ENCODE measurements at places on chromosomes 1 and 21.

GRCh38 chr1:228400692-228401454, 5.8 kb downstream of the TRIM11 start:
- no peak for DNase-seq

DNA sequence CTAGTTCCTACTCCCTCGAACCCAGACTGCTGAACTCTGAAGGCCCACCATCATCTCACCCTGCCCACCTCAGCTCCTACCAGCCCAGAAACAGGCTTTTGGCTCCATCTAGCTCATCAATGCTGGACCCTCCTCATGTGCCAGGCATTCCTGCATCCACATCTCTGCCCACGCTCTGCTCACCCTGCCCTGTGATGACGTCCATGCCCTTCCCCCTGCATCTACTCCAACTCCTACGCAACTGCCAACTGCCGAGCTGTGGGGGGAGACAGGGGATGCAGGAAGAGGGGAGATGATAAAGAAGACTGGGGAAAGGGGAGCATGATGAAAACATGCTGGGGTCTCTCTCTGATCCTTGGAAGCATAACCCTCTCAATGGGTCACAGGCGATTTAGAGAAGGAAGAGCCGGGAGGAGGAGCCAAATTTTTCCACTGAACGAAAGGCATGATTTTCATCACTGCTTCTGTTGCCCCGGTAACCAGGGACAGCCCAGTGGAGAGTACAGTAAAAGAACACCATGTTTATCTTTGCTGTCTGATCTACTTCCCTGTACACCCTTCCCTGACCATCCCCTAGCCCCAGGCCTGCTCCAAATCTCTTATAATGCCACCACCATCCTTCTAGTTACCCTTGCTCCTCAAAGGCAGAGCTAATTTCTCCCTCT, 44.3 kb downstream of the CD34 start:
- no peak for DNase-seq

DNA sequence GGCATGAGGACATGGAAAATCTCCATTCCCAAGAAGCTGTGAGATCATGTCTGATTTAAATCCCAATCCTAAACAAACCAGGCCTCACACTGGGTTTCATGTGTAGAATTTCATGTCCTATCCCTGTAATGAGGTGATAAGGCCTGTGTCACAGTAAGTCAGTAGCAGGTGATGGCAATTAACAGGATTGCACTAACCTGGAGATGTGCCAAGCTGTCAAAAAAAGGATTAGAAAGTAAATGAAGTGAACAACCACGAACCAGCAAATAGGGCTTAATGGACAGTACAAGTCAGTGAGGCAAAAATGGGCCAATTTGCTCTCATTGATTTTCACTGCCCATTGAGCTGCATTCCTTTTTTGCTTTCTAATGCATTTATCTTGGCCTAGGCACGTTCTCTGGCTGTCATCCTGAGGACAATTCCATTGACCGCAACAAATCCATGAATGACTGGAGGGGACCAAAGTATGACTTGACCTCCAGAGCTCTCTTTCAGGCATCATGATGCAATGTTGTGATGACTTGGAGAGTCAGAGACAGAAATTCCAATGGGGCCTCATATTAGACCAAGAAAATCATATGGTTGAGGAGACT, 673.6 kb upstream of the ADGRL2 start:
- DNase-seq, result peak; percentile 70

DNA sequence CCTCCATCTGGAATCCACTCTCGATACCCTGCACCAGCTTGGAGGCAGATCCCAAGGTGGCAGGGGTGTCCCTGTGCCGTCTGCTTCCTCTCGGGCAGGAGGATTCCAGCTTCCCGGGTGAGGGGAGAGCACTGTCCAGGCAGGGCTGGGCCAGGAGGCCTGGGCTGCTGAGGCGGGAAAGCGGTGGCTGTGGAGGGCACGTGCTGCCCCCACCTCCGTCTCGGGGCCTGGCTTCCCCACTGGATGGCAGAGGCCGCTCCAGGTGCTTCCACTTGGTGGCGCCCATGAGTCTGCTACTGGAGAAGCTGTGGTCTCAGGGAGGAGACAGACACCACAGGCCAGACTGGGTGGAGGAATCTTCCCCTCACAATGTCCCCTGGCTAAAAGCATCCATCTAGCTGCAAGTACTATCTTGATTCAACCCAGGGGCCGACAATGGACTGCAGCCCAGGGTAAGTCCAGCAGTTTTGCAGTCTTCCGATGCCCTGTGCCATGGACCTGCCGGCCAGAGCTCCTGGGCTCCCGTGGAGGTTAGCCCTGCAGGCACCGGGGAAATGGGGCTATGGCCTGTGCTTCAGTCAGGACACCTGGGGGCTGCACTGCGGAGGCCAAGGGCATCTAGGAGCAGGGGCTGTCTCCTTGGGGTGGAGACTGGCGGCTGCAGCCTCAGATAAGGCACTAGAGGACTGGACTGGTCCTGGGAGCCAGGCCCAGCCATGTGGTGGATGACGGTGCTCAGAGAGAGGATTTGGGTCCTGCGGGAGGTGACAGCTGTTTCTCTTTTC, 41.3 kb upstream of the EIF4G3 start:
- peak; percentile 38 for DNase-seq

- DNase-seq, result no peak
Measured at GRCh38 chr1:65491472-65491871, 71.0 kb downstream of the LEPR start.

DNA sequence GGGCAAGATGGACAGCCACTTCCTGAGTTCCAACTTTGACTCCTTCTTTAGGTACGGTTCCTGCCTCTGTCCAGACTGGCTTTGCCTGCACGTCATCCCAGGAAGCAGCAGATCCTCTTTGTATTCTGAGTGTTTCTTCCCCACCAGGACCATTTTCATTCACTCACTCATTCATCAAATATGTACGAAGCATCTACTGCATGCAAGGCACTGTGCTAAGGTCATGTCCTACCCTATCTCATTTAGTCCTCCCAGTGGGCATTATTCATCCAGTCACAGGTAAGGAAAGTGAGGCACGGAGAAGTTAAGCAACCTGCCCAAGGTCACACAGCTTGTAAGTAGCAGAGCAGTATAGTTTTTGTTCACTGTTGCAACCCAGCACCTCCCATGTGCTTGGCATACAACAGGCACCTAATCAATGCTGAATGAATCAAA, 13.9 kb downstream of the CRYBG2 start:
- no peak for DNase-seq

GRCh38 chr1:205926213-205926612, 17.0 kb downstream of the SLC26A9 start:
- no peak for DNase-seq

DNA sequence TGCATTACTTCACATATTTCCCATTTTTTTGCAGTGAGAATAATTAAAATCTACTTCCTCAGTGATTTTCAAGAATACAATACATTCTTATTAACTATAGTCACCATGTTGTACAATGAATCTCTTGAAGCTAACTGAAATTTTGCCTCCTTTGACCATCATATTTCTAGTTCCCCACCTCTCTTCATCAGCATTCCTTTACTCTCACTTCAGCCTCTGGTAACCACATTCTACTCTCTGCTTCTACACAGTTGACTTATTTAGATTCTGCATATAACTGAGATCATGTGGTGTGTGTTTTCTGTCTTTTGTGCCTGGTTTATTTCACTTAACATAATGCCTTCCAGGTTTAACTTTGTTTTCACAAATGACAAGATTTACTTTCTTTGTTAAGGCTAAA, 304.4 kb upstream of the LYPLAL1 start:
- DNase-seq, result no peak

DNA sequence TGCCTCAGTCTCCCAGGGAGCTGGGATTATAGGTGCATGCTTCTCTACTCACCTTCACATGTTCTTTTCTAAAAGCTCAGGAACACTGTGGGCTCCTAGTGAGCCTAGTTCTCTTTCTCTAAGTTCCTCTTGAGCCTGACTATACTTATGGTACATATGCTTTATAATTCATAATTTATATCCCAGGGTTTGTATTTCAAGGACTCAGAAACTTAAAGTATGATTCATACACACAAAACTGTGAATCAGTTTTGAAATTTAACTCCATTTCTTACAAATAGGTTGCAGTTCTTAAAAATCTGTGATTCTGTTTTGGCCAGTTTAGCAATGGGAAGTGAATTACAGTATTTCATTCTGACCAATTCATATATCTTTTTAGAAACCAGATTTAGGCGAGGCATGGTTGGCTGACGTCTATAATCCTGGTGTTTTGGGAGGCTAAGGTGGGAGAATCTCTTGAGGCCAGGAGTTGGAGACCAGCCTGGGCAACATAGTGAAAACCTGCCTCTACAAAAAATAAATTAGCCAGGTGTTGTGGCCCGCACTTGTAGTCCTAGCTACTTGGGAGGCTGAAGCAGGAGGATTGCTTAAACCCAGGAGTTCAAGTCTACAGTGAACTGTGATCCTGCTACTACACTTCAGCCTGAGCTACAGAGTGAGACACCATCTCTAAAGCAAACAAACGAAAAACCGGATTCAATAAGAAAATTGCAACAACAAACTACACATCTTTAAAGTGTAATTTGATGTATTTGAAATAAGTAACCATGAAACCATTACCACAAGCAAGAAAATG, 15.6 kb downstream of the RASAL2 start:
- no peak for DNase-seq

DNA sequence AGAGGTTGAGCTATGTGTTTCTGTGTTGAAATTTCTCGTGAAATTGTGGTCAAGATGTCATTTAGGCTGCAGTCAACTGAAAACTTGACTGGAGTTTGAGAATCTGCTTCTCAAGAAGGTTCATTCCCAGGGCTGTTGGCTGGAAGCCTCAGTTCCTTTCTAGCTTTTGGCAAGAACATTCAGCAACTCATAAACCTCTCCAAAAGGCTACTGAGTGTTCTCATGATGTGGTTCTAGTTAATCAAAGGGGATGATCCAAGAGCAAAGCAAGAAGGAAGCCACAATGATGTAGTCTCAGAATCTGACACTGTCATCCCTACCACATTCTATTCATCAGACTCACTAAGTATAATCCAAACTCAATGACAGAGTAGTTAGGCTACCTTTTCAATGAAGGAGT, 66.6 kb downstream of the SPATA6 start:
- DNase-seq, result no peak

GRCh38 chr1:203481196-203481595, 5.6 kb downstream of the PRELP start:
- DNase-seq, result no peak

DNA sequence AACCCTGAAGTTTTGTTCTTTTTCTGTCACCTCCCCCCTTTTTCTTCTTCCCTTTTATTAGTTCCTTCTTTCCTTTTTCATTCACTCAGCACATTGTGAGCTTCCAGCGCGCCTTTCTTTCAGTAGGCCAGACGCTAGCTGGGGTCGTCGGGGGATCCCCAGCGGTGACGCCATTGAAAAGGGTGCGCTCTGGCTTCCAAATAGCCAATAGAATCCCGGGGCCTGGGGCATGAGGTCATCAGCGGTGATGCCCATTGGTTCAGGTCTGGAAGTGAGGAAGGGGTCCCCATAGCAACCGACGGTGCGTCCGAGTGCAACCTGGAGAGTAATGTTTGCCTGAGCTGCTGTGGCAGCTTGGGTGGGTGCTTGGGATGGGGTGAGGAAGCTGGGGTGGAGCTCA, 6.9 kb upstream of the EFNA3 start:
- DNase-seq, result peak; percentile 74

GRCh38 chr1:169731446-169731845, 2.4 kb downstream of the SELE start:
- no peak for DNase-seq

DNA sequence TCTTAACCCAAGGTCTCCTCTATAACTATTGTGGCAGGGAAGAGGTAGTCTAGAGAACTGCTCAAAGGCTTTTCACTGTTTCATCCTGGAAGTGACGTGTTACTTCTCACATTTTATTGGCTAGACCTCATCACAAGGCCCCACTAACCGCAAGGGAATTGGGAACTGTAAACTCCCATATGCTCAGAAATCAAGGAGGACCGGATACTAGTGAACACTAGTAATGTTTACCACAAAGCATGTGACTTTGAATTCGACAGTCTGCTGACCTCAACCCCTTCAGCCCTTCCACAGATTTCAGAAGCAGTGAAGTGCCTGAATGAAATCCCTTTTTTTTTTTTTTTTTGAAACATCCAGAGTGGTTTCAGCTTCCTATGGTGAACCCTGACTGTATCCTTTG, 3.4 kb upstream of the EEIG2 start:
- DNase-seq, result no peak

- no peak for DNase-seq
Measured at GRCh38 chr21:34862951-34863350, 186.2 kb downstream of the RUNX1 start.

GRCh38 chr1:155529109-155529508, 33.5 kb downstream of the ASH1L start:
- DNase-seq, result no peak

- no peak for DNase-seq
Measured at GRCh38 chr1:230863449-230863848, 4.9 kb downstream of the C1orf198 start.
